NCI-H774 (cell line): ENCODE measurements at places on chromosomes 2 and 18.
A peak's percentile ranks its signal among the peaks of the same experiment; 100 is the strongest.

DNA sequence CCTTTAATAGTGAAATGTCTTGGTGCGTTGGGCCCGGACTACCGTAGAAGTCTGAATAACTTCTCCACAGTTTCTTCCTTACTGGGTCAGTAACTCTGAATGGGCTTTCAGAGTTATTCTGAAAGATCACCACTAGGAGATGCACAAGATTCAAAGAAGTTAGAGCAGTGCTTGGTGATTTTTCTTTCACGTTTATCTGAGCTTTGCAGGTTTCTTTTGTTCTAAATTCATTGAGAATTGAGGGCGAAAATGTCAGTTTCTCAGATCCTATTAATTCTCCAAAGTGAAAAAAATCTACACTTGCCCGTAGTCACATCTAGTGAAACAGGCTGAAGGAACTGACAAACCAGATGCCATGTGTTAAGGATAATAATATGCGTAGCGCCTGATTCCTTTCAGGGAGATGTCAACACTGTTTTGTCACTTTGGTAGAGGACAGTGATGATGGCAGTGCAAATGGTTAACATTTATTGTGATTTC, 70.1 kb downstream of the QPCT start:
- DNase-seq = peak; percentile 48

GRCh38 chr2:104812286-104812685, 41.6 kb upstream of the POU3F3 start:
- DNase-seq = no peak

DNA sequence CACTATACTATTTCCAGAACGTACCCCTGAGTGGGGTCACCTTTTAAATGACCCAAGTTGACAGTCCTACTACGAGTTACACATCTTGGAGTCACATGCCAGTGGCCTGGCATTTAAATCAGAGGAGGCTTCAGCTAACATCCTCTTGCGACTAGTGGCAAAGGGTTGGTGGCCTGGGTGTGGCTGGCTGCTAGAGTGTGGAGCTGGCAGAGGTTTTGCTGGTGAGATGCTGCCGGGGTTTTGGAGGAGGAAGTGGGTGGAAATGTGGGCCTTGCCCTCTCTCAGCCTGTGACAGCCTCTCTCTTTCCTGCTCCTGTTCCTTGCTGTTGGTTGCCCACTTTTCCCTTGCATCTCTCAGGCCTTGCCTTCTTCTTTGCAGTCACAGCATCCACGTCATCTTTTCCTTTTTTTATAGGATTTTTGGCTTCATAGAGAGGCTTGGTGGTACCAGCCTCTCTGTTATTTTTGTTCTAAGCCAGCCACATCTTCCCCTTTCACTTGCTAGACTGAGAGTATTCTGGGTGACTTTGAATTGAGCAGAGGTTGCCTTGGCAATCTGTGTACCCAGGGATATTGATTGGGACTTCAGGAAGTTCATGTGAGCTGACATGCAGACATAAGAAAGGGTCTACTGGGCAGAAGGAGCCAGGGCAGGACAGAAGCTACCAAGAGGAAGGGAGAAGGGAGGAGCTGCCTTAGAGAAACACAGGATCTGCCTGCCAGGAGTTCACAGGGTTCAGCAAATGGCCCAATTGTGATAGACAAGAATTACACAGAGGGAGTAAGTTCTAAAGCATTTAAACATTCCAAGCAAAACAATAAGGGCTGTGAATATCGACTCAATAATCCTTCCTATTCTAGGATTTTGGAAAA, 55.4 kb downstream of the CDC42EP3 start:
- DNase-seq = no peak

- no peak for DNase-seq
These were observed 4.8 kb upstream of the CAPN14 start for GRCh38 chr2:31222071-31222470.

- DNase-seq = no peak
These were observed 397.8 kb downstream of the METTL4 start for GRCh38 chr18:2173486-2173885.

DNA sequence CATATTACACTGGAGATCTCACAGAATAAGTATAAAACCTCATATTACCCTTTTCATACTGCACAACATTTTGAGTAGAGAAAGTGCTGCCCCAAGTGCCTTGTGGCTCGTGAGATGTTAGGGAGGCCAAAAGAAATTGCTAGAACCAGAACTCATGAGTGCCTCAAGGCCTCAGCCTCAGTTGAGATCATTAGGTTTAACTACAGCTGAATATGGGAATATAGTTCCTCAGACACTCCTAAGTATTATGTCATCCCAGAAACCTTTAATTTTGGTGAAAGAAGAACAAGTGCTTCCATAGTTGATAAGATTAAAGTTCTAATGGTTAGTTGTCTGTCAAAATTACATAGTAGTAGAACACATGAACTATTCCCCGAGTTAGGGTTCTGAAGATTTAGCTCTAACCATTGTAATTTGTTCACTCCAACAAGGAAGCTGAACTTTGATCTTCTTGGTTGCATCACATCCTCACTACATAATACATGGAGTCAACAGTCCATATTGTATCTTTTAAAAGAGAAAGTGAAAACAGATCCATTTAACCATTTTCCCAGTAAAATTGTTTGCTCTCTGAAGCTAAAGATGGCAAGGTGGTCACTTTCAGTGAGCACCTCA, 9.6 kb upstream of the AQP4 start:
- DNase-seq = no peak

DNA sequence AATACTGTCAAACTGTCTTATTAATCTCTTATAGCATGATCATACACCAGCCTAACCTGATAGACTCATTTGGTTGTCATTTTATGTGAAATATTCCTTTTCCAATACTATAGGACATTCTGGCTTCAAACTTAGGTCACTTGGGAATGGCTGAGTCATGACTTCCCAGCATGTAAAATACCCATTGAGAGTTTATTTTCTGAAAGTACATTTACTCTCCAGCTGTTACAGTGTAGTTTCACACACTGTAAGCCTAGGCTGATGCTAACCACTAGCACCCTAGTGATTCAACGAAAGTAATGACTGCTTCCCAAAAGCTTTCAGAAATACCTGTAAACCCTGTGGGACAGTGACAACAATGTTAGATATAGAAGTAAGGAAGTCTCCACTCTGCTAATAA, 93.8 kb downstream of the FIGN start:
- no peak for DNase-seq

DNA sequence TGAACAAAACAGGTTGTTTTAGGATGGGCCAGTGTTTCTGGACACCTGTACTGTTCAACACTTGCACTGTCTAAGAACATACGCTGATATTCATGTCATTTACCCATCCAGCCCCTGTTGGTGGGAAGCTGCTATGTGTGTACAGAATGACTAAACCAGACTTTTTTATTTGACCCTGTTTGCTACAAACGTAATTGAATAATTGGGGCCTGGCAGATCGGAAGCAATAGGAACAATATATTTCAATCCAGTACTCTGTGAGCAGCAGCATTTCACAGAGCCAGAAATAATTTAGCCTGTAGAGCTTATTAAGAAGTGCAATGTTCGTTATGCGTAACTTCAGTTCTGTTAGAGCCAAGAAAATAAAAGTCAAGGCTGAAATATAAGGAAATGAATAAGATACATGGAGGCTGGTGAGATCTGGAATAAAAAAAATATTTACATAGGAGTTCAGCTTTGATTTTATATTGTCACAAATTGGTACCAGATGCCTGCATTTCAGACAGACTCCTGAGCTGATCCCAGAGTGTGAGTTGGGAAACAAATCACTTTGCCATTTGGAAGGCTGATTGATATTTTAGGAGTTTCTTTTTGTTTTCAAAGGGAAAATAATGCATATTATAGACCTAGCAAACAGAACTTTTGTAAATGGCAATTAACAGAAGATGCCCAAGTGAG, 19.7 kb downstream of the CABLES1 start:
- no peak for DNase-seq

DNA sequence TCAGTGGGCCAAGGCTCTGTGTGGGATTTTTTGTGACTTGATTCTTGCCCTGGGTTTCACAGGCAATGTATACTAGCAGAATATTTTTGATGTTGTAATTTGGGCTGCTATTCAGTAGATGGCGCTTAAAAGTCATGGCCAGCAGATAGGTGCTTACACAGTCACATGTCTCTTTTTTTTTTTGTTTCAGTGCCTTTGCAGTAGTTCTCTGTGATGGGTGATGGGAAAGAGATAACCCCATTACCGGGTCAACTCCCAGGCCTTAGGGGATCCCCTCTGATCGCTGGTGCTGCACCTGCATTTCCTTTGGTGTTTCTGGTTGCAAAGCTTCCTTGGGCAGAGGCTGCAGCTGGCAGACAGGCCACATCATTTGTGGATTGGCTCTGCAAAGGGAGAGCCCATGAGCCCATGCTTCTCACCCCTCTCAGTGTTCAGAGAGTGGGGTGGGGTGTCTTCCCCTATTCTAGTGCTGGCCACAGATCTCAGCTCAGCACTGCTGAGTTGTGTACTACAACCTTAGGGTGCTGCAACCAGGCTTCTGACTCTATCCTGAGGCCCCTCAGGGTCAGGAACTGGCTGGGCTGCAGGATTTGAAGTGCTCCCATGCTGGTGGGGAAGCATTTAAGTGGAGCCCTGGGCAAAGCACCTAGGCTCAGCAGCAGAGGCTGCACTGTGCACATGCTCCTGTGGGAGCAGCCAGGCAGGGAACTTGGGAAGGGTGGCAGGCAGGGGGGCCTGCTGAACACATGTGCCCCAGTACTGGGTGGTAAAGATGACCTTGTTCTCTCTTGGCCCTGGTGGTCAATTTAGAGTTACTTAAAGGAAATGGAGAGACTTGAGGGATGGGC, 219.8 kb upstream of the SPHKAP start:
- DNase-seq = no peak

DNA sequence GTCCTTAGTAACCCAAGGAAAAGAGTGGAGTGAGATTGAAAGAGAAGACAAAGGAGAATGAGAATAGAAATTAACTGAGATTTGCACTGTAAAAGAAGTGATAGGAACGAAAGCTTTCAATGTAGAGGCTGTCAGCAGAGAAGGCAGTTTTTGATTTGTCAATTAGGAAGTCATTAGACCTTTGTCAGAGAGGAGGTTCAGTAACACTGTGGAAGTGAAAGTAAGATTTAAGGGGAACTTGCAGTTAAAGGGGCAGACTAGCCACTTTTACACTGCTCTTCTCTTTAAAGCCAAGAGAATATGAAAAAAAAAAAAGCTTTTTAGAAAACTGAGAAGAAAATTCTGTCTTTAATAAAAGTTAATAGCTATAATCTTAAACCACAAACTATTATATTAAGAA, 11.5 kb upstream of the KYNU start:
- no peak for DNase-seq

DNA sequence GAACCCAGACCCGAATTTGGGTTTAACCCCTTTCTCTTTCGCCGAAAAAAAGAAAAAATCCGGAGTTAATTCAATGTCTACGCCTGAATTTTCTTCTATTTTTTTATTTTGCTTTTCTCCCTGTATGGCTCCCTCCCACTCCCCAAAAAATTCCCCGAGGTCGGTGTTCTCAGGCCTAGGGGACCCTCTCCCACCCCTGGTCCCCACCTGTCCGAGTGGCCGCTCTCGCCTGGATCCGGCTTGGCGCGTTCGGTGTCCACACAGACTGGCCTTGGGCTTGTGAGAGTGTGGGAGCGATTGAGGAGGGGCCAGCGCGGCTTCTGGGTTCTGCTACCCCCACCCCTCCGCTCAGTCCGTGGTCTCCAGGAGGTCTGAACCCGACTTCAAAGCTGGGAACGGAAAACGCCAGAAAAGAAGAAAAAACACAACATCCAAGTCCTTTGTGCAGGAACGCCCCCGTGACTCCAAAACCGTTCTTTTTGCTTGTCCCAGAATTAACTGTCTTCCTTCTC, 5.7 kb upstream of the EN1 start:
- DNase-seq = no peak

DNA sequence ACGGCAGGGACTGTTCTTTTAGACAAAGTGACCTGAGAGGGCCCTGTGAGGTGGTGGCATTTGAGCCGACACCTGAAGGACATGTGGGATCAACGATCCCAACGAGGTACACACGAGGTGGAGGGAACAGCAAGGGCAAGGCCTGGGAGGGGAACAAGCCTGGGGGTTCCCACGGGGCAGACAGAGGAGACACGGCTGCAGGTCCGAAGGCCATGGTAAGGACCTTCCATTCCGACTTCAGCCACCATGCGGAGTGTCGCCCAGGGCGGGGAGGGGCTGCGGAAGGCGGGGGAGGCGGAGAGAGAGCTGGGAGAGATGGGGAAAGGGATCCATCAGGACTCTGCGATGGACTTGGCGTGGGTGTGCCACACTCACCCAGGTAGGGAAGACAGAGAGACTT, 151.8 kb downstream of the HDAC4 start:
- DNase-seq = no peak

- no peak for DNase-seq
These were observed 34.8 kb downstream of the TOGARAM2 start for GRCh38 chr2:29015701-29016470.

GRCh38 chr2:20645761-20646160, 5.1 kb downstream of the HS1BP3 start:
- no peak for DNase-seq

DNA sequence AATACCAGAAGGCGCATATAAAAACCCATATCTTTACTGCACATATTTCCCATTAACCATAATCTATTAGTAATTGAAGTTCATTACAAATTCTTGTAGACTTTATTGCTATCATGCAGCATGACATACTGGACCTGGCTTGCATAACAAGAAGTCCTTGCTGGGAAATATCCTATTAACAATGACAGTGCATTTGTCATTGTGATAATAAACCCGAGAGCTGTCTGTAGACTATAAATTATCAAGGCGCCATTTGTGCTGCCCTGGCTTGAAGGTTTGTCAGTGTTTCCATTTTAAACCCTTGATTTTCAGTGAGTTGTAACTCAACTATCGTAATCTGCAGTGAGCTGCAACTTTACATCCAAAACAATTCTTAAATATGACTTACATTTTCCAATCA, 59.0 kb downstream of the HNMT start:
- DNase-seq = no peak

DNA sequence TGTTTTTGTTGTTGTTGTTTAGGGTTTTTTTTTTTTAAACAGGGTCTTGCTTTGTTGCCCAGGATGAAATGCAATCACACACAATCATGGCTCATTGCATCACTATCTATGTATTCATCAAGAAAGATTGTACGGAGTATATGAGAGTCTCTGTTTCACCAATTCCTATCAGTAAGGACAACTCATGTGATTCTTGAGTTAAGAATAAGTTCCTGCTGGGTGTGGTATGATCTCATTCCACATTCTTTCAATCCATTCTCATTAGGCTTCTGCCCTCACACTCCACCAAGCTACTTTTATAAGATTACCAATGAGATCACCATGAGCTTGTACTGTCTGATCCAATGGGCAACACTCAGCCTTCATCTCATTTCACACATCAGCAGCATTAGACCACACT, 9.1 kb upstream of the AP1S3 start:
- no peak for DNase-seq
